ENCODE measurements at places on chromosomes 4 and X.

DNA sequence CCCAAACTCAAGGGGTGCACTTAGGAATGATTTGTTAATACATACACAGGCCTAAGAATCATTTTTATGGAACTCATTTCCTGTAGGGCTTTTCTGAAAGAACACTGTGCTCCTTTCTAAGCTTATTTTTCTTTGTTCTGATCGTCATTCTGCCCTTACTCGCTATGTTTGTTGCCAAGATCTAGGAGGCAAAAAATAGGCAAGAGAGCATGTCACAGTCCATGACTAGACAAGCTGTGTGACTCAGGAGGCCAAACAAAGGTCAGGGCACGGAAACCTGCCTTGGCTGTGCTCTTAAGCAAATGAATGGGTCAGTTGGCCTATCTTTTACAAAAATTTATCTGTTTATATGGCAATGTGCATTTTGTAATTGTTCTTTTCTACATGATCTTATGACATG, 42.5 kb upstream of the C1GALT1C1 start:
- no peak for DNase-seq

DNA sequence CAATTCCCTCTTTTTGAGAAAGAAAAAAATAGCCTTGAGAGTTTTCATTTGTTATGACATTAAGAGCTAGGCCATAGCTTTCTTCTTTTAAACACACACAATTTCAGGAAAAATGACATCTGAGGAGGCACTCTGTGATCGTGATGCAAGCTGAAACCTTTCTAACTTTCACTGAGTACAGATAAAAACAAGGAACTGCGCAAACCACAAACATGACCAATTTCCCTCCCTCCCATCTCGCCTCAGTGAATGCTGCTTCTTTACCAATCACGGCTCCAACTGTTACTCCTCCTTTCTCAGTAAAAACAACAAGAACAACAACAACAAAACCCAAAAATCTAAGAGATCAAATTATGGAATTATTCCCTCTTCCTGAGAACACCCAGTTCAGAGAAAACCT, 626.8 kb downstream of the TLL1 start:
- DNase-seq, result no peak

GRCh38 chr4:100834616-100835015, 316.8 kb upstream of the EMCN start:
- no peak for DNase-seq

- DNase-seq, result no peak
Measured at GRCh38 chr4:107212565-107212964, 176.5 kb upstream of the DKK2 start.

DNA sequence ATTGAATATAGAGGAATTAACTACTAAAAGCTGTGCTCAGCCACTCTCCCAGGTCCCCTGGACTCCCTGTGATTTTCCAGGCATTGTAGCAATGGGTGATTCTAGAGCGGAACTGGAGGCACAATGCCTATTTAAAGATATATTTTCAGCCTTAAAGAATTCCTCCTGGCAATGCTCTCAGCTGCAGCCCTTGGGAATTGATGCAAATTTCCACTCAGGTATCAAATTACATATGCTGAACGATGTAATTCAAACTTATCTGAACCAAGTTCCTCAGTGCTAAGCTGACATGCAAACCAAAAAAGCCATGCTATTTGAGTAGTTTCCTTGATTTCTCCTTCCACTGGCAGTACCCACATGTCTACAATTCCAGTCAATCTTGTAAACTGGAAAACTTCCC, 86.3 kb upstream of the GABRA3 start:
- no peak for DNase-seq

All from islet precursor cell (in vitro differentiated cells).